ENCODE measurements at places on chromosomes 16 and 17.

DNA sequence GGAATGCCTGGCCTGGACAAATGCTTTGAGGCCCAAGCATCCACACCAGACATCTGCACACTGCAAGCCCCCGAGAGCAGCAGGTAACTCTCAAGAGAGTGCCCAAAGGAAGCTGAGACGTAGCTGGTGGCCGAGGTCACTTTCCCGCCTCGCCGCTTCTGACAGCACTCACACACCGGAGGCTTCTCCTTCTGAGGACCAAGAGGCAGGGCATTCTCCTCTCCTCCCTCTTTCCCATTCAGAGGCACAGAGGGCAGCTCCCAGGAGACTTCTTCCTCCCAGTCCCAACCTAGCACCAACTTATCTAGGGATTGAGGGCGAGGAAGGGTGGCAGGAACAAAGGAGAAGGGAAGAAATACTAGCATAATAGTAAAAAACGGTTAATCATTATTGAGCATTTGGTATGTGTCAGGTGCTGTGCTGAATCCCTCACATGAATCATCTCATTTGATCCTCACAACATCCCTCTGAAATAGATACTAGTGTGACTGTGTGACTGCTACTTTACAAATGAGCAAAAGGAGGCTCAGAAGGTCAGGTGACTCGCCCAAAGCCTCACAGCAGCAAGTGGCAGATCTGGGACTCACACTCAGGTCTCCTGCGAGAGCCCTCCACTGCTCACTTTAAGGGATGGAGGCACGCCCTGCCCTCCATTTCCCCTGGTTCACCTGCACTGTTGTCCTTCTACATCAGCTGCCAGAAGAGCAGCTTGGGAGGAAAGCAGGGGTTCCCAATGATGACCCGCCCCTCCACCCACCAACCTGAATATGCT, 41.8 kb downstream of the MYO18A start:
- peak; percentile 42 for DNase-seq

- no peak for DNase-seq
Measured at GRCh38 chr16:7031031-7031430, 301.6 kb upstream of the RBFOX1 start.

DNA sequence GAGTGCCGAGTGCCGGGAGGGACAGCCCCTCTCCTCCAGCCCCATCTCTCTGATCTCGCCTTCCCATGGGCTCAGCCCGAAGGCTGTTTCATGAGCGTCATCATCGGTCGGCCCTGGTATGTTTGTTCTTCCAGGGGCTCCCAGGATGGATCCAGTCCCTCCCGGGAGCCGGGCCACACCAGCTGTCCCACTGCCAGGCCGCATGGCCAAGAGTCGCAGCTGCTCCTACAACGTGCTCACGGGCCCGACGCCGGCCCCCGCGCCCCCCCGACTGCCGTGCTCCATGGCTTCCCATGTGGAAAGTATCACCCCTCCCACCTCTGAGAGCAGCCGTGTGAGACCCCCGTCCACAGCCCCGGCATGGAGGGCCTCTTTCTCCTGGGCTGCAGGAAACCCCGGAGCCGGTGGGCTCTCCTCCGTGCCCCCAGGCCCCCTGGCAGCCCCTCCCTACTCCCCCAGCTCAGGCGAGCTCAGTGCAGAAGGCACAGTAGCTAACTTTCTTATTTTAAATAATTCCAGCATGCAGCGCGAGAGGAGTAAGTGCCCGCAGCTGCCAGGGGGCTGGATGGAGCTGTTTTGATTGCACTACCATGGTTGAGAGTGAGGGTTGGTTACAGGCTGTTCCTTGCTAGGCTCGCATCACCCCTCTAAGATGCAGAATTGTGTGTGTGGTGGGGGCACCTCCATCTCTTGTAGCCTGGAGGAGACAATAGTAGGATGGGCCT, 26.6 kb upstream of the GSE1 start:
- DNase-seq: no peak

GRCh38 chr17:69452664-69453260, 38.3 kb downstream of the MAP2K6 start:
- DNase-seq: no peak

GRCh38 chr17:72617557-72617956, 474.9 kb downstream of the SLC39A11 start:
- no peak for DNase-seq

DNA sequence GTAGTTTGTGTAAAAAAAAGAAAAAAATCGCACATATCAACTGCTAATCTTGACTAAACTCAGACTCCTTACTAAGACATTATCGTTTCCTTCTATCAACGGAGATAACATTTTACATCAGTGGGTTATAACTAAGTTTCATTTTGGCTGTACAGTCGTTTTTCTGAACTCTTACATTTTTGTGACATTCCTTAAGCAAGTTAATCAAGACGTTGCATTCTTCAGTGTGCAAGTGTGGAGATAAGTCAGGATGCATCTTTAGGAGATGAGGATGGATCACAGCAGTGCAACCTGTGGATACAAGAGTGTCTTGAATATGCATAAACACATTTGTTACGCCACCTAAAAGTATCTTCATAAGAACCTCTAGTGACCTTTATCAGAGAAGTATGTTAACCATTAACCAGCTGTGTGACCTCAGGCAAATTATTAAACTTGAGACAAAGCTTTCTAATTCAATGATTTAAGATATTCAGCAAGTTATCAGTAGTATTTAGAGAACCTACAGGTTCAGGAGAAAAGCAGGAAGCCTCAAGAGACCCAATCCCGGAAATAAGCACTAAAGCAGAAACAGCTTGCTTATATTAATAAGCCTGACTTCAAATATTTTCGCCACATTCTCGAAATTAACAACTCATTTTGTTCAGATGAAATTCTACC, 9.4 kb downstream of the CMC2 start:
- DNase-seq: no peak

GRCh38 chr16:77690416-77690815, 31.9 kb upstream of the NUDT7 start:
- DNase-seq: no peak

Data from activated CD4-positive, CD25-positive, alpha-beta regulatory T cell treated with anti-CD3 and anti-CD28 coated beads, Interleukin-2, amount 50 U/mL, for 16 hours (primary cell).